ENCODE measurements at places on chromosomes 2 and 18. TPM values are rescaled to one million over a fixed set of nuclear protein-coding genes. Genes with fewer than 3 reads are reported as not detected.

The CFAP221 gene
- not detected for total RNA-seq

The SFTPB gene
- total RNA-seq, result not detected

The HOXD8 gene
- total RNA-seq, result not detected

The AFF3 gene
- 0.22 TPM for total RNA-seq

The AMMECR1L gene
- total RNA-seq, result 14.3 TPM

The RGPD4 gene
- 0.05 TPM for total RNA-seq

DNA sequence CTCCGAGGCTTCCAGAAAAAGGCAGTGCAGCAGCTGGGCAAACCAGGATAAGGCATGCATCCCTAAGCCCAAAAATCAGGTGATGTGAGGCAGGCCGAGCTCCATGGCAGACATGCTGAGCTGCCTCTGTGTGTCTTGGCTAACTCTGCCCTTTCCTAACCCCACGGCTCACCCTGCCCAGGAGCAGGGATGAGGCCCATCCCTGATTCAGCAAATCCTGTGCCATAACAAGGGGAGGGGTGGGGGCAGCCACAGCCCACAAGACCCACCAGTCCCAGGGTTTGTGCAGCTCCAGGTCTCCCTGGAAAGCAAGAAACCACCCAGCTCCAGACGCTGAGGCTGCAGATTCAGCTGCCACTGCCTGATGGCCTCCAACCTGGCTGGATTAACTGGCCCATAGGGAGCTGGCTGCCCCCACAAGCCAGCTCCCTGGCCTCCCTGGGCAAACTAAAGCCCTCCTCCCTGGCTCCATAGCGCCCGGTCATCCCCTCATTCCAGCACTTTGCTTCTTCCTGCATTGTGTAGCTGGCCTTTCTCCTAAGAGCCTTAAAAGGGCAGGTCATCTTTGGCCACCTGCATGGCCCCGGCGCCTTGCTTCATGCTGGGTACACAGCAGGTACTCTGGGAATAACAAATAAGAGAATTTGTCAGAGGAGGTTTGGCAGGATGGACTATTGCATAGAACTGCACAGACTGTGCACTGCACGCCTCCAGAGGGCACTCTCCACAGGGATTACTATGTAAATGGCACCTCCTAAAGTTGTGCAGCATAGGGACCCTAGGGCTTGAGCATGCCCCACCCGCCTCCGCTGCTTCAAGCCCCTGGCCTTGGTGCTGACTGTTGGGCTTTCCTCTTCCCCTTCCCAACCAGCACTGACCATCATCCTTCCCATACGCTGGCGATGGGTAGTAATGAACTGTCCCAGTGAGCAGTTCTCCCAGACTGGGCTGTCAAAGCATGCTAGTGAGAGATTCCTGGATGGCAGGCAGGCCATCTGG lies 10.7 kb downstream of the STEAP3 start:
- no peak overlapping the region for H3K27ac ChIP-seq
- no peak for DNase-seq
- no peak overlapping the region for H3K4me3 ChIP-seq
- no peaks in the 10 kb centered on the region for H3K27me3 ChIP-seq

GRCh38 chr2:119940856-119941255 lies 72.0 kb upstream of the EPB41L5 start:
- no peak overlapping the region for H3K4me3 ChIP-seq
- H3K27ac ChIP-seq, result no peak overlapping the region
- no peaks in the 10 kb centered on the region for H3K27me3 ChIP-seq

- H3K4me3 ChIP-seq, result no peak overlapping the region
- peak overlapping the region; percentile 91 for H3K27ac ChIP-seq
- DNase-seq, result no peak
- H3K4me1 ChIP-seq, result peaks cover 84% of the 10 kb centered on the region
- H3K36me3 ChIP-seq, result peaks cover 25% of the 10 kb centered on the region
Measured at GRCh38 chr2:106161938-106162820, 31.9 kb downstream of the UXS1 start.

Data from activated CD4-positive, alpha-beta memory T cell treated with anti-CD3 and anti-CD28 coated beads for 36 hours (primary cell).